Stimulated activated CD4-positive, alpha-beta T cell treated with anti-CD3 and anti-CD28 coated beads, Interleukin-12 subunit alpha, Interleukin-12 subunit beta, amount 100 ng/mL, for 24 hours (primary cell): ENCODE measurements at places on chromosomes 7 and 10.

- no peak for DNase-seq
Measured at GRCh38 chr10:14611968-14612693, 162.6 kb downstream of the FAM107B start.

- no peak for DNase-seq
Measured at GRCh38 chr7:143383642-143383957, 2.5 kb downstream of the ZYX start.

- DNase-seq, result no peak
Measured at GRCh38 chr7:5212633-5213285, 22.7 kb downstream of the WIPI2 start.

DNA sequence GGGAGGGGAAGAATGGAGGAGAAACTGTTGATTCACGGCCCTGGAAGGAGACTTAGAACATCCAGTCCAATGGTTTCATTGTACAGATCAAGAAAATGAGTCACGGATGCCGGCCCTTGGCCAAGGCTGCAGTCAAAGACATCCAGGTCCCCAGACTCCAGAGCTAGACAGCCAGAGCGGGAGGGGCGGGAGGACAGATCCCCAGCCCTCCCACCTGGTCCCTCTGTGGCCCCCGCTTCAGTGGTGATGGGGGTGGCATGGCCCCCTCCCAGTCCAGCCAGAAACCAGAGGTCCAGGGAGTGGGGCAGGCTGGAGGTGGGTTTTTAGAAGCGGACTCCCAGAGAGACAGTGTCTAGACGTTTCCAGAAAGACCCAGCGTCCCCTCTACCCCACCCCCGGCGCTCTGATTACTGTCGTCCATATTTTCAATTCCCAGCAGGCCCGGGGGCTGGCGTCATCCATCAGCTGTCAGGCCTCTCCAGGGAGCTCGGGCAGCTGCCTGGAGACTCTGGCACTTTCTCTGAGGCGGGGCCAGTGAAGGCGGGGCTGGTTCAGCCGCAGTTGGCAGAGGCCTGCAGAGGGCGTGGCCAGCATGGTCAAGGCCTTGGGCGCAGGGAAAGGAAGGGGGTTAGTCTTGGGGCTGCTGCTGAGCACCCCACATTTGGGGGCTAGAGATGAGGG, 8.0 kb upstream of the HSPB1 start:
- no peak for DNase-seq

- DNase-seq, result no peak
Measured at GRCh38 chr10:131162211-131162610, 149.3 kb downstream of the TCERG1L start.

GRCh38 chr10:44827431-44828006, 83.6 kb upstream of the TMEM72 start:
- no peak for DNase-seq

DNA sequence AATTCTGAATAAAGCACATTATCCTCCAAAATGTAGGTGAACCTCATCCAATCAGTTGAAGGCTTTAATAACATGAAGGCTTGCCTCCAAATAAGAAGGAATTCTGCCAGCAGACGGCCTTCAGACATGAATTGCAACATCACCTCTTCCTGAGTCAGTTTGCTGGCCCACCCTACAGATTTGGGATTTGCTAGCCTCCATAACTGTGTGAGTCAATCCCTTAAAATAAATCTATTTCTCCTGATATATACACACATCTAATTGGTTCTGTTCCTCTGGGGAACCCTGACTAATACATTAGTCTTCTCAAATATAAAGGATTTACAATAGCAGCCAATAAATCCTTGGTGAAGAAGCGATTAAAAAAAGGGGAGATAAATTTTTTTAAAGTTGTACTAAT, 34.8 kb upstream of the OSBPL3 start:
- DNase-seq, result no peak

DNA sequence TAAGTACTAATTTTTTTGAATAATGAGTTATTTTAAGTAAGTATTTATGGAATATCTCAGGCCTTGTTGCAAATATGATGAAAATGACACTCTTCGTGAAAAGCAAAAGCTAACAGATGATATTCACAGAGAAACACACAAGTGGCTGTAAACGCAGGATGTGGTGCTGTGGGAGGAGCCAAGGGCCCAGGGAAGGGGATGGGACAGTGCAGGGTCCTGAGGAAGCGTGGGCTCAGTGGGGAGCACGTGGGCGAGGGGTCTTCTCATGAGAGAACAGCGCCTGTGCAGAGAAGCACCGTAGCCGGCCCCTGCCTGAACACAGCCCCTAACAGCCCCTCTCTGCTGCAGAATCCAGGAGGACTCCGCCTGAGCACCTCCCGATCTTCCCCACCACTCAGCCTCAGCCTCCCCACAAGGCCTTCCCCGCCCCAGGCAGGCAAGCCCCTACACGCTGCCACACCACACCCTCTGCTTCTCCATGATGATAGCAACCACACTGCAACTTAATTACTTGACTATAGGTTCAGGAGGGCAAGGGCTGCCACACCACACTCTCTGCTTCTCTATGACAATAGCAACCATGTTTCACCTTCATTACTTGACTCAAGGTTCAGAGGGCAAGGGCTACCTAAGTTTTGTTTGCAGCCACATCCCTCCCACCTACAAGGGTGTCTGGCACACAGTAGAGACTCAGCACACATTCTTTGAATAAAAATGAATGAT, 152.6 kb upstream of the RNF32 start:
- no peak for DNase-seq

- no peak for DNase-seq
Measured at GRCh38 chr10:109386101-109386500, 537.2 kb downstream of the XPNPEP1 start.

GRCh38 chr10:132678436-132679216, 107.3 kb downstream of the NKX6-2 start:
- no peak for DNase-seq

DNA sequence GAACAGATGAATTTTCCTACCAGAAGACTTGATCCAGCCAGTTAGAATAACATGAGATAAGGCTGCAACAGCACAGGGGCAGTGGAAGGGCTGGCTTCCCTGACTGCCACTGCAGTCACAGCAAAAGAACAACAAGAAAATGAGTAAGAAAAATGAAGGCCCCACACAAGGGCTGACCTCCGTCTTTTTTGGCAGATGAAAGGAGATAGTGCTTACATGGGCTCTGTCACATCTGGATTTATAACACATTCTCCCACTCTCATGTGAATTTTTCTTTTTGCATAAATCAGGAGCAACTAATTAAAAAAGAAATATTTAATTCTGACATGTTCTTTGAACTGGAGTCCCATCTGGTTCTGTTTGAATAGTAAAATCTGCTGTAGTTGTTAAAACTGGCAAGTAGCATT, 99.6 kb downstream of the NRP1 start:
- no peak for DNase-seq

DNA sequence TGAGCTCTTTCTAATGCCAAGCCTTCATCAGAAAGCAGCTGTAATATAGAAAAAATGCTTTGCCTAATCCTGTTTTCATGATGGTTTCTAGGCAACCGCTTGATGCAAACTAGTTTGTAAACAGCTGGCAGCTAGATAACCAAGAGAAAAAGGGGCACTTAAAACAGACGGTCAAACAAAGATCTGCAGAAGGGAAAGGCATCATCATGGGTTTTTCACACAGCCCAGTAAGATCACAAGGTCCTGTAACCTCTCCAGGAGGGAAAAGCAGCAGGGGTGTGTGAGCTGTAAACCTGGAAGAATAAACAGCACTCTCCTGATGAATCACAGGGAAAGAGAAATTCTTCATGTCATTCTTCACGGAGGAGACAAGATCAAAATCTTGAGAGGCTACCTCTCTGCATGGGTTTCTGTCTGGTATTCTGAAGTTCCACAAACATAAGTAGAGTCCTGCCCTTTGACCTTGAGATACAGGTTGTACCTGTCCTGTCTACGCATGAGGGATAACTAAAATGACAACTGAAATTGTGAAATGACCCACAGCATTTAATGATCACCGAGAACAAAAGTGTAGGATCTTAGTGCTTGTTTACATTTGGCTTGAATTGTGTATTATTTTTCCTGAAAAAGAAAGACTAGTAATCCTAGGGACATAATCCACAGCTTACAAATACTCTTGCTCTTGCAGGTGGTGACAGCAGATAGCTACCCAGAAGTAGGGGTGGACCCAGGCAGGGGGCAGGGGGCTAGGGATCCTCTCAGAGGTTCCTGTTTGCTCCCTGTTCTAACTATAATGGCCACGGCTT, 48.0 kb downstream of the CREB3L2 start:
- no peak for DNase-seq

- DNase-seq, result peak; percentile 35
Measured at GRCh38 chr7:51430480-51431086, 114.0 kb upstream of the COBL start.

DNA sequence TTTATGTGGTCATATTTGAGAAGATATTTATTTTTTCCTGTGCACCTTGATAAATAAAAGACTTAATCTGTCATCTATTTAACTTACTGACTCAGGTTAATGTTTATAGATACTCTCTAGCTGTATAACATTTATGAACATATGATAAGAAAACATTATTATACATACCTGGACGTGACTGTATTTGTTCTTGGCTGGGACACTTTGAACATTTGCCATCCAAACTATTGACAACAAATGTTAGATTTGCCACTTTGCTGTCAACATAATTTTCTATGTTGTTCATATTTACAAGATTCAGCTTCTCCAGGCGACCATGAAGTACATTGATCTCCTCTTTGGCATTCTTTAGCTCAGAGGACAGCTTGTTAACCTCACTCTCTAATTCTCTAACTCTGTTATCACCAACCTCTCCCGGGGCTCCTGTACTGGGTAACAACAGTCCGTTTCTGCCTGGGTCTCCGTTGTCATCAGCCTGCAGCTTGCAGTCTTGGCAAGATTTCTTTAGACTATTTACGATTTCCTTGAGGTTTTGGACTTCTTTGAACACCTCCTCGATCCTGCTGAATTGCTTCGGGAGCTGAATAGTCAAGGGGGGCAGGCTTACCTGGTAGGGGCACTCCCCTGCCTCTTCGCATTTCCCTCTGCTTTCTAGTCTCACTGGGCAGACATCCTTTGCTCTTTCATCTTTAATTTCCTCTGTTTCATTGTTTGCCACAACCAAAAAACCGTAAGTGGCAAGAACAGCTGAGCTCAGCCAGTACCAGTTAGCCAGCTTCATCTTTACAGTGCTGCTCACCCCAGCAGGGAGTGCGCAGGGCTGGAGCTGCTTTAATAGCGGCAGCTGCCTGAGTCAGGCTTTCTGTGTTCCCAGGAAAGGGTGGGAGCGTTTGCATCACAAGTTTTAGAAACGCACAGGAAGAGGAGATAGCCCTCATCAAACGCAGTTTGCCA, at the start of gene FGL2:
Gene FGL2, minus strand, starts transcription at position 807 of the 954 bp plus-strand sequence. Its CDS starts 26 bp downstream, at position 781.
- DNase-seq, result no peak

DNA sequence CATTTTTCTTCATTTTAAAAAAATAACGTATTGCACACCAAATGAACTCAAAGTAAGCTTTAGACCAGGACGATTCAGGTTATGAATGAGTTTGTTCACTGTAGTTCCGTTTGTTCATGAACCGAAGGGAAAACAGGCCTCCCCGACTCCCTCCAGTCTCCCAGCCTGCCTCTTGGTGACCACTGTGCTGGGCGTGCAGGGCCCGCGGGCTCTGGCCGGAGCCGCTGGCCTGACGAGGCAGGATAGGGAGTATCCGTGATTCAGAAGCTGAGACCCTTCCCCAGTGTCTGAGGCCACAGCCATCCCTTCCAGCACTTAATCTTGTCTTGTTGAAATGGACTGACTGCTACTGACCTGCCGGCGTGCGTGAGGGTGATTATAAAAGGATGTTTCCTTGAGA, 30.8 kb upstream of the SH2B2 start:
- no peak for DNase-seq

DNA sequence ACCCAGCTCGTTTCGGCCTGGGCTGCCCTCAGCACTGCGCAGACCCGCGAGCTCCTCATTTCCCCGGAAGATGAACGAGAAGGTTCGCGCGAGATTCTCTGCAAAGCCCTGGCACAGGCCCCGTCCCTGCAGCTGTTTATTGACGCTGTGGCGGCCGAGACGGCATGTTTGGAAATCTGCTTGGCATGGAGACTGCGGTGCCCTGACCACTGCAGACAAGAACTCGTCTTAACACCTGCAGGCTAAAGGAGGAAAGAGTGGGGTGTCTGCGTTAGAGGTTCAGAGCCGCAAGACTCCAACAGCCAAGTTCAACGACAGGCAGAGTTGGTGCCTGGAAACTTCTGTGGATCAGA, 125.6 kb downstream of the DNAJB6 start:
- DNase-seq, result no peak

DNA sequence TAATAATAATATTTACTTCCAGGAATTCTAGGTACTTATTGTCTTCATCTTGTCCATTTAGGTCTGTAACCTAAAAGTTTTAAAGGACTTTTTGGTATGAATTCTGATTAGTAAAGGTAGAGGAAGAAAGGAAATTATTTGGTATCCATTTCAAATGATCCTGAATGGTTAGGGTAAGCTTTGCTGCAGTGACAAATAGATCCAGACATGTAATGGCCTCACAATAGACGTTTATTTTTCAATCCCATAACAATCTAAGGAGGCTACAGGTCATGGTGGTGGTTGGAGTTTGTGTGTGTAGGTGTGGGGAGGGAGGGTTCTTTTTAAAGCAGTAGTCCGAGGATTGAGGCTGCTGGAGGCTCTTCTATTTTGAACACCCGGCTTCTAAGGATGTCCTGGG, 5.3 kb downstream of the FBH1 start:
- no peak for DNase-seq

GRCh38 chr10:91415816-91416215, 5.7 kb downstream of the HECTD2 start:
- no peak for DNase-seq

- DNase-seq, result no peak
Measured at GRCh38 chr10:21272643-21273399, 252.7 kb downstream of the SKIDA1 start.

DNA sequence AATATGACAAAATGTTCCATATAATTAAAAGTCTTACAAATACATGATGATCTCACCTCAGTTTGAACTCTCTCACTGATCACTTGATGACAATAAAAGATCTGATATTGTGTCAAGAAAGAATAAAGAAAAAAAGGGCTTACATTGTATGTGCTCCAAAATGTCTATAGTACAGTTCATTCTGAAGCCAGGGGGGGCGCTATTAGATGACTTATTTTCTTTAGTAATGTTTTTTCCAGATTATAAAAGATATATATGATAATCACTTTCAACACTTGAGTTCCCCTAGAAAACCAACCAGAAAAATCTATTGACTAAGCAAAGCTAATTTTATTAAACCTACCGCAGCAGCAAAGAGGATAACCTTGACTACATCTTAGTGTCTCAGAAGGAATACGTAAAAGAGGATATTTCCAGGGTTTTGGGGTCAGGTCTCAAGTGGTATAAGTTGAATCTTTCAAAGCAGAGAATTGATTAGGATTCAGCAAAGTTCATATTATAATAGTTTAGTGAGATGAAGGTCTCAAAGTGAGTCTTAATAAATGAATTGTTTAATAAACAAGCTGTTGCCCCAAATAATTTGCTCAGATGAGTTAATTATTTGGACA, 55.8 kb downstream of the PTN start:
- DNase-seq, result no peak

DNA sequence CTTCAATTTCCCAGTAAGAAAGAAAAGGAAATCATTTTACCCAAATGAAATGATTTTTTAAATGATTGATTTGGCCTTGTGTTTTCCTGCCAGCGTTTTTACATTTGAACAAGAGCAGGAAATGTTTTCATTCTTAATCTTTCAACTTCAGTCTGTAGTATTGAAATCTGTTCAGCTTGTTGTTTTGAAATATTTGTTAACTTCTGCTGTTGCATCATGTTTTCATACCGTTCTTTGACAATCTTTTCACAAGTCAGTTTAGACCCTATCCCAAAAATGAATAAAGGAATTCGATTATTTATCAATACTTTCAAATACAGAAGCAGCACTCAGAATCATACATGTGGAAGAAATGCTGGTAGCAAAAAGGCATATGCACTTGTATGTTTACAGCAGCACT, 8.1 kb downstream of the SFR1 start:
- DNase-seq, result no peak

- no peak for DNase-seq
Measured at GRCh38 chr7:78007231-78007630, 208.7 kb downstream of the PHTF2 start.
